A549 treated with Hydrocortisone at 1 μM for 4 hours (cell line): ENCODE measurements at places on chromosomes 12 and 14. TPM values are rescaled to one million over a fixed set of nuclear protein-coding genes. Genes with fewer than 3 reads are reported as not detected.

CD69 gene
- not detected in 5 replicates for total RNA-seq

CCDC60 gene
- not detected in 5 replicates for total RNA-seq

LARP4 gene
- 34.4 to 54.5 TPM (median 41.4 TPM) in 5 replicates for total RNA-seq

PKP2 gene
- 6.5 to 8.1 TPM (median 7.8 TPM) in 5 replicates for total RNA-seq

MGST1 gene
- 754 to 809 TPM (median 790 TPM) in 5 replicates for total RNA-seq

SLC10A1 gene
- total RNA-seq: not detected in 5 replicates

LMNTD1 gene
- total RNA-seq: not detected in 5 replicates

MYO1H gene
- total RNA-seq: not detected in 5 replicates

TMED10 gene
- total RNA-seq: 263 to 304 TPM (median 272 TPM) in 5 replicates

HHIPL1 gene
- 0.16 to 0.24 TPM (median 0.20 TPM) in 5 replicates for total RNA-seq

CCDC197 gene
- not detected in 5 replicates for total RNA-seq

MAP1LC3B2 gene
- total RNA-seq: 0.47 to 1.6 TPM (median 1.3 TPM) in 5 replicates

CLECL1 gene
- not detected in 5 replicates for total RNA-seq

MRPL51 gene
- 256 to 331 TPM (median 322 TPM) in 5 replicates for total RNA-seq
